Mesenchymal stem cell (in vitro differentiated cells and primary cell): ENCODE measurements at places on chromosomes 12 and 14.

GRCh38 chr12:117343296-117343695 is 18.1 kb downstream of the NOS1 start:
- DNase-seq, result no peak

- DNase-seq, result no peak
Observed at GRCh38 chr12:102423462-102423861, 56.9 kb downstream of the IGF1 start.

GRCh38 chr12:74033531-74033930 is 504.1 kb upstream of the ATXN7L3B start:
- DNase-seq, result no peak

GRCh38 chr14:54533100-54533499 is 23.4 kb downstream of the CGRRF1 start:
- no peak for DNase-seq

DNA sequence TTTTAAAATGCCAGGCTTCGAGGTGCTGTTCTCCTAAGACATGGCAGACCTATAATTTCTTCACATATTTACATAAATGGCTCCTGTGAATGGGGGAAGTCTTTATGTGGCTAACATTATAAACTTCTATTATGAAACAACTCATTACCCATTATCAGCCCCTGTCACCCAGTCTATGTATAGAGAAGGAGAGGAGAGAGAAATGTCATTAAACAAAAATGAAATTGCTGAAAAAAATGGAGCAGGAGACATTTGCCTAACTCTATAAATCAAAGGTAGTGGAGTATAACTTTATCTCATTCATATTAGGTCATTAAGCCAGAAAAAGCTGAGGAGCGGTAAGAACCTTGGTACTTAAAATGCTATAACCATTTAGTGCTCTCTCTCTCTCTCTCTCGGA is 71.9 kb upstream of the KRR1 start:
- no peak for DNase-seq

GRCh38 chr12:26963413-26963812 is 25.1 kb downstream of the FGFR1OP2 start:
- DNase-seq, result no peak

- DNase-seq, result peak; percentile 17
Observed at GRCh38 chr12:2168808-2169207, 116.0 kb downstream of the CACNA1C start.

GRCh38 chr14:51211149-51211548 is 28.9 kb upstream of the TMX1 start:
- DNase-seq, result no peak

- DNase-seq, result no peak
Observed at GRCh38 chr12:80401191-80401590, 42.8 kb upstream of the PTPRQ start.

DNA sequence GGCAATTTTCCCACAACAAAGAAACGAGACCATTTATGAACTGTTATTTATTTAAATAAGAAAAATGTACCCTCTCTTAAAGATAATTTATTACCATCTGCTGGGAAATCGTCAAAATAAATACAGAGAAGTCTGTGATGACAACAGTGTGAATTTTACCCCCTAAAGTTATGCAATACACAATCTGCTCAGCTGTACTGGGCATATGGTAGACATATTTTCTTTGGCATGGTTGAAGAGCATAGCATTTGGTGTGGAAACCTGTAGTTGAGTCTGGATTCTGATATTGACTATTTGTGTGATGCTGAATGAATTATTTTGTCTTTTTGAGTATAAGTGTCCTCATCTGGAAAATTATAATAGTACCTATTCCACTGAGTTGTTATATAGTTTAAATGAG is 60.0 kb downstream of the CFAP54 start:
- no peak for DNase-seq

GRCh38 chr12:19437996-19438395 is 1.3 kb upstream of the AEBP2 start:
- no peak for DNase-seq
